GM13976 (cell line): ENCODE measurements at places on chromosomes 11 and 22.
A peak's percentile ranks its signal among the peaks of the same experiment; 100 is the strongest.

DNA sequence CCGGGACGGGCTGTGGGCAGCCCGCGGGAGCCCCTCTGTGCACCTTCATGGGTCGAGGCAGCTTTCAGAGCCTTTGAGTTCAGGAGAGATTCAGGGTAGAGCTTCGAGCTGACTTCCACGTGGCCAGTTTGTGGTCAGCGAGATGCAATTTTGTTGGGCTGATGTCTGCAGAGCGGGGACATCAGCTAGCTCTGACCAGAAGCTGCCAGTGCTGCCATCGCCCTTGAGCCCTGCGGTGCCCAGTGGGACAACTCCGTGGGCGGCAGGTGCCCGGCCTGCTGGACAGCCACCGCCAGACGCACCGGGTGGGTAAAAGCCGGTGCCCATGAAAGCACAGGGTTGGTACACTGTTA, 719 bp downstream of the TALDO1 start:
- DNase-seq = peak; percentile 48

- DNase-seq = no peak
Observed at GRCh38 chr11:90135016-90135415, 553 bp downstream of the NAALAD2 start.

GRCh38 chr11:5367448-5368074, 16.1 kb upstream of the OR51M1 start:
- no peak for DNase-seq

DNA sequence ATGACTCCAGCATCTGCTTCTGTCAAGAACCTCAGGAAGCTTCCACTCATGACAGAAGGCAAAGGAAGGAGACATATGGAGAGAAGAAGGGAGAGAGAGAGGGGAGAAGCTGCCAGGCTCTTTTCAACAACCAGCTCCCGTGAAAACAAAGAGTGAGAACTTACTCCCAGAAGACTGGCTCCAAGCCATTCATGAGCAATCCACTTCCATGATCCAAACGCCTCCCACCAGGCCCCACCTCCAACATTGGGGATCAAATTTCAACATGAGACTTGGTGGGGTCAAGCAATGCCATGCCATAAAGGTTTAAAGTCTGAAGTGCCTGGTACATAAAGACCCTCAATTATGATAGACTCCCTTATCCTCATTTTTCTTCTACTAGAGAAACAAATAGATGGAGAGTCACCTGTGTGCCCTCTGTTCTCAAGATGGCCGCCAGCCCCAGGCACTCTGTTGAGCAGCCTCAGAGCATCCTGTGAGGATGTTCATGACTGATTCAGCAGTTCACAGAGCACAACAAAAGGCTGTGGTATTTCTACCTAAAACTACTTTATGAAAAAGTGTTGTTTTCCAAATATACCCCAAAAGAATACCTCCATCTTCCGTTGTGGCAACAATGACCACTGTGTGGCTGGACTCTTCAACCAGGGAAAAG, 69.0 kb upstream of the CRTAM start:
- DNase-seq = no peak

DNA sequence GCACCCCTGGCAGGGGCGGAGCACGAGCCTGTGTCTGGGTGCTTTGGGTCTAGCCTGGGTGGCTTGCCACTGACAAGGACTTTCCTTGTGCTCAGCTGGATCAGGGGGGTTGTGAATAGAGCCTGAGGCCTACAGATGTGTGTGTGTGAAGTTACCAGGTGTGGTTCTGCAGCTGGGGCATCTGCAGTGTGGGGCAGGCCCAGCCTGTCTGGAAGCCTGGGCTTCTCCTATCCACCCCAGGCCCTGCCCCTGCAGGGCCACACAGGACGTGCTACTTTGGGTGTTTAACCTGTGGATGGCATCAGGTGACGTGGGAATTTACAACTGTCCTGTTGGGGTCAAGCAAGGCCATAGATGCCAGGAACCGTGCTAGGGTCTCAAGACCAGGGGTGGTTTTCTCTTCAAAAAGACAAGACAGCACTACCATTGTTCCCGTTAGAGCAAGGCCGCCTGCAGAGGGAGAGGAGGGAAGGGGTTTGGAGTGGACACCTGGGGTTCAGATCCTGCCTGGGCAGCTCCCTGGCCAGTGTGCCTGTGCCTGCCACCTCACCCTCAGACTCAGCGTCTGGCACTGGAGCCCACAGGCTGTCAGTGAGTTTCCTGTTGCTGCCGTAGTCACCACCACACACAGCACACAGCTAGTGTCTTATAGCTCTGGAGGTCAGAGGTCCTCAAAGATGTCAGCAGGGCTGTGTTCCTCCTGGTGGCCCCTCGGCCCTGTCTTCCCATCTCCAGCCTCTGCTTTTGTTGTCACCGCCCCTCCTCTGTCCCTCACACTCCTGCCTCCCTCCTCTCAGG, 31.6 kb downstream of the CTTN start:
- no peak for DNase-seq

DNA sequence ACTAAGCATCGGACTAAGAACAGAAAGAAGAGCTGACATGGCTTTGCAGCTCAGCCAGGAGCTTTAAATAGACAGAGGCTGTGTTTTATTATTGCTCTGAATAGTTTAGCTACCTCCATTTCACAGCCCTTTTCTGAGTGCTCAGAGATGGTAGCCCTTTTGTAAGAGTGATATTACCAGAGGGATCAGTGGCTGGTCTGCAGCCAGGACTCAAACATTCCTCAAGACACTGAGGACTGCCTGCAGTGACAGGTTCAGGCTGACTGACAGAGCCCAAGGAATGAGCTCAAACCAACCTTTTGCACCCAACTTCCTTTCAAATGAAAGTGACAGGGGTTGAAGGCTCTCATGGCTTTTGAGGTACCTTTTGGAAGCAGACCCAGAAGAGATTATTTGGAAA, 189.0 kb downstream of the DDX10 start:
- no peak for DNase-seq

GRCh38 chr11:68904248-68904847, 657 bp downstream of the IGHMBP2 start:
- DNase-seq = peak; percentile 64

DNA sequence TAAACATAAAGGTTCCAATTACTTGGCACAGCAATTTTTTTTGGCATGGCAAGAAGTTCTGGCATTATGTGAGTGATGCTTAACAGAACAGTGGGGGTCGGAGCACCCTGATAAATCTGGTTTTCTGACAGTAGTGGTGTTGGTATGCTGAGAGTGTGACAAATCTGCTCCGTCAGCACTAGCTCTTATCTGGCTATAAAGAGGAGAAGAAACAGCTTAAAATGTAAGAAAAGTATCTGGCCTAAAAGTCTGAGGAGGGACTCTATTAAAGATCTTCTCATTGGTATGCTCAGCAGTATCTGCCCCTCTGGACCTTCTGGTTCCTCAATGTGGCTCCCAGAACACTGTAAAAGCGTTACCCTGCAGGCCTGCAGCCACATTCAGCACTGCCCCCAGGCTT, 137.4 kb downstream of the PLEKHA7 start:
- DNase-seq = no peak

GRCh38 chr11:95892892-95893570, 30.9 kb downstream of the MTMR2 start:
- no peak for DNase-seq

DNA sequence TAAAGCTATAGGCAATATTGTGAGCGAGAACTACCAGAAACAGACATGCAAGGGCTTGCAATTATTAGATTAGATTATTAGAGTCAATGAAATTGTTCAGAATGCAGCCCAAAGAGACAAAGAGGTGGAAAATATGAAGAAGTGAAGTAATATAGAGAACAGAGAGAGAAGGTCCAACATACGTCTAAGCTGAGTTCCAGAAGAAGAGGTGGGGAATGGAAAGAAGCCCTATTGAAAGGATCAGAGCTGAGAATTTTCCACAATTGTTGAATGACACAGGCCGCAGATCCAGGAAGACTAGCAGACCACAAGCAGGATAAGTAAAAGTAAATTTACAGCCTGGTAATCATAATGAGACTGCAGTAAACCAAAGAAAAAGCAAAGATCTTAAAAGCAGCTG, 93.2 kb downstream of the EXT2 start:
- DNase-seq = no peak

DNA sequence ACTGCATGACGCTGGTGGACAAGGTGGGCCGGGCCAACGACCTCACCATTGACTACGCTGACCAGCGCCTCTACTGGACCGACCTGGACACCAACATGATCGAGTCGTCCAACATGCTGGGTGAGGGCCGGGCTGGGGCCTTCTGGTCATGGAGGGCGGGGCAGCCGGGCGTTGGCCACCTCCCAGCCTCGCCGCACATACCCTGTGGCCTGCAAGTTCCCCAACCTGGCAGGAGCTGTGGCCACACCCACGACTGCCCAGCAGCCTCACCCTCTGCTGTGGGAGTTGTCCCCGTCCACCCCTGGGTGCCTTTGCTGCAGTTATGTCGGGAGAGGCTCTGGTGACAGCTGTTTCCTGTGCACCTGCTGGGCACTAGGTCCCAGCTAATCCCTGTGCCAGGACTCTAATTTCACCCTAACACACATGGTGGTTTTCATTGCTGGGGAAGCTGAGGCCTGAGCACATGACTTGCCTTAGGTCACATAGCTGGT, 49.0 kb upstream of the PPP6R3 start:
- DNase-seq = no peak
